ENCODE measurements at places on chromosomes 12 and 14.

GRCh38 chr14:105476097-105476830 lies 1.6 kb downstream of the CRIP2 start:
- DNase-seq, result no peak

DNA sequence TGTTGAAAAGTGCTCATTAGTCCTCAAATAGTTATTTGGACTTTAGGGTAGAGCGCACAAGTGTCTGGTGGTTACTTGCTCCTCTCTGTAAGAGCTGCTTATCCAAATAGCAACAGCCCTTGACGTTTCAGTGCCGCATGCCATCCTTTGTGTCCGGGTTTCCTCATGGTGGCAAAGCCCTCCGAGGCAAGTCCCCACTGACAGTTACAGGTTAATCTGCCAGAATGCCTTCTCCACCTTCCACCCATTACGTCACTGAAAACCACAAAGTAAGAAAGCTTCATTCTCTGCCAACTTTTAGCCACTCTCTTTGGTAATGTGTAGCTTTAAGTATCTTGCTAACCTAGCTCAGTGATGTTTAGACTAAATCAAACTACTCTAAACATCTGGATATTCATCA lies 78.6 kb downstream of the POLR3B start:
- no peak for DNase-seq

DNA sequence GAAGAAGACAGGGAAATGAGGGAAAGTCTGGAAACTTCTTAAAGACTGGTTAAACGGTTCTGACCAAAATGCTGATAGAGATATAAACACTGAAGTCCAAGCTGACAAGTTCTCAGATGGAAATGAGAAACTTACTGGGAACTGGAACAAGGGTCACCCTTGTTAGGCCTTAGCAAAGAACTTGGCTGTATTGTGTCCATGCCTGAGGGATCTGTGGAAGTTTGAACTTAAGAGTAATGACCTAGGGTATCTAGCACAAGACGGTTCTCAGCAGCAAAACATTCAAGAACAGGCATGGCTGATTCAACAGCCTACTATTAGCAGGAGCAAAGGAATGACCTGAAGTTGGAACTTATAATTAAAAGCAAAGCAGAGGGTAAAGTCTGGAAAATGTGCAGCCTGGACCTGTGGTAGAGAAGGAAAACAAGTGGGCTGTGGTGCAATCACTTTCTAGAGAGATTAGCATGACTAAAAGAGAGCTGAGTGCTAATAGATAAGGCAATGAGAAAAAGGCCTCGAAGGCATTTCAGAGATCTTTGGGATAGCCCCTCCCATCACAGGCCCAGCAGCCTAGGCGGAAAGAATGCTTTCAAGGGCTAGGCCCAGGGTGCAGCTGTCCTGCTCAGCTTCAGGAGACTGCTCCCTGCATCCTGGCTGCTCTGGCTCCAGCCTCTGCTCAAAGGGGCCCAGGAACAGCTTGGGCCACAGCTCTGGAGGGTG lies 60.3 kb downstream of the ATP2B1 start:
- DNase-seq, result no peak

DNA sequence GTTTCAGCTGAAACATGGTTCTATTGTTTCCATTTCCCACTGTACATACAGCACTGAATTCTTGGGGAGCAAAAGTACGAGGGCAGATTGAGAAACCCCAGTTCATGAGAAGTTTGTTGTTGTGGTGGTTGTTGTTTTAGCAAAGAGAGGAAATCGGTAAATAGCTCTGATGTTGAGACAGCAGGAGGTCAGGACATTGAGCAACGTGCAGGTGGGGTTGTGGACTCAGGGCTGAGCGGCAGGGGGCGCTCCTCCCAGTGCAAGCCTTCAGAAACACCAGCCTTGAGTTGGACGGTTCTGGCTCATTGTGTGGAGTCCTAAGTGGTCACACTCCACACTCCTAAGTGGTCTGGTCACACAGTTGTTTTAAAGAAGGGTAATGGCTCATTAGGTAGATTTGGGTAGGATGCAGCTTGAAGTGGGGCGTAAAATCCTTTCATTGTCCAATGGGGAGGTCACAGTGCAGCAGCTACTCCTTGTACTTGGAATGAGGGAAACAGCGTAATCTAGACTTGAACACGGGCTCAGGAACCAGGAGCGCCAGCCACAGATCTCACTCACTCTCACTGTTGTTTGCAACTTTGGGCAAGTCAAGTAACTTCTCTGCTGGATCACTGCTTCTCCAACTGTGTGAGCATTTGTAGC lies 14.5 kb upstream of the PWP1 start:
- DNase-seq, result no peak

DNA sequence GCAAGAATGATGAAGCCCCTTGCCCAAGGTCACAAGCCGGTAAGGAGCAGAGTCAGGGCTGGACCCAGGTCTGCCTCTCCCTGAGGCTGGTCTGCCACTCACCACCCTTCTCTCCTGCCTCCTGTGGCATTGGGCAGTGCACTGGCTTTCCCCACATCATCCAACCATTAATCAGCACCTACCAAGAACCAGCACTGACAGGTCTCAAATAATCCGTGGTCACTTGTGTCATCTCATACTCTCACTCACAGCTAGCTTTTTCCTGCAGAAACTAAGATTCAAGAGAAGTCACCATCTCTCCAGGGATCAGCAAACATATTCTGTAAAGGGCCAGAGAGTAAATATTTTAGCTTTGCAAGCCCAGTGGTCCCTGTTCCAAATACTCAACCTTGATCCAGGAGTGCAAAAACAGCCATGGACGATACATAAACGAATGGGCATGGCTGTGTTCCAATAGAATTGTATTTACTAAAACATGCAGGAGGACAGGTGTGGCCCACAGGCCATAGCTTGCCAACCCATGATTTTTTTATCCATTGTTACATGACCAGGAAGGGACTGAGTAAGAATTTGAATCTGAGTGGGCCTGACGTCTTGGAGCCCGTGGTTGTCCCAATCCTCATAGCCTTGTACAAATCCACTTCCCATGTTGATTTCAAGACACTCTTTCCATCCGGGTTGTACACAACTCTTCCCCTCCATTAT lies 374.2 kb downstream of the BCL11B start:
- DNase-seq, result no peak

- DNase-seq, result no peak
Observed at GRCh38 chr14:81952917-81953316, 419.3 kb upstream of the SEL1L start.

DNA sequence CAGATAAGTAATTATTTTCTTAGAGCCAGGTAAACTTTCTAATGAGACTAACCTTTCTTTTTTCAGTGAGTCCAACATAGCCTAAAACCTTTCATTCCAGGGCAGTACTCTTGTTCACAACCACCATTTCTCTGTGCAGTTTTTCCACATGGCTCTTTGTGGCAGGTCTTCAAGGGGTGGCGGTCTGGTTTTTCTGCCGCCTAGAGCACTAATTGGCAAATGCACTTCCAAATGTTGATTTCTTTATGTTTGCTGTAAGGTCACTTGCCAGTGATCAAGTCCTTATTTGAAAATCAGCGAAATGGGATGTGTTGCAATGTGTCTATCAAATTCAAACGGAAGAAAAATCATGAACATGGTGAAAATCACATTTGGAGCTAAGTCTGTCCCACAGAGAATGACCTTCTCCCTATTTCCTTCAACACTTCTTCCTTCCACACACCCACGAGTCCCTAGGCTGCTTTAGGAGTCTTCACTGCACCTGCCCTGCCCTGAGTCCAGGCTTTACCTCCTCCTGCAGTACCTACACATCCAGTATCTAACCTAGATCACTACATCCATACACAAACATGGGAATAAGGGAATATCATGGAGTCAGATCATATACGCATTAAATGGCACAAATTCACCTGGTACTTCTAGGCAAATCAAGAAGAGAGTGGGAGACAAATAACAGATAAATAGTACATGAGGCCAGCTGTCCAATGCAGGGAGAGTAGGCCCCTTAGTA lies 1.9 kb downstream of the SRGAP1 start:
- DNase-seq, result no peak

GRCh38 chr12:98840325-98840724 lies 195.2 kb downstream of the APAF1 start:
- DNase-seq, result no peak

- no peak for DNase-seq
Observed at GRCh38 chr12:106358396-106359241, 1.1 kb downstream of the POLR3B start.

DNA sequence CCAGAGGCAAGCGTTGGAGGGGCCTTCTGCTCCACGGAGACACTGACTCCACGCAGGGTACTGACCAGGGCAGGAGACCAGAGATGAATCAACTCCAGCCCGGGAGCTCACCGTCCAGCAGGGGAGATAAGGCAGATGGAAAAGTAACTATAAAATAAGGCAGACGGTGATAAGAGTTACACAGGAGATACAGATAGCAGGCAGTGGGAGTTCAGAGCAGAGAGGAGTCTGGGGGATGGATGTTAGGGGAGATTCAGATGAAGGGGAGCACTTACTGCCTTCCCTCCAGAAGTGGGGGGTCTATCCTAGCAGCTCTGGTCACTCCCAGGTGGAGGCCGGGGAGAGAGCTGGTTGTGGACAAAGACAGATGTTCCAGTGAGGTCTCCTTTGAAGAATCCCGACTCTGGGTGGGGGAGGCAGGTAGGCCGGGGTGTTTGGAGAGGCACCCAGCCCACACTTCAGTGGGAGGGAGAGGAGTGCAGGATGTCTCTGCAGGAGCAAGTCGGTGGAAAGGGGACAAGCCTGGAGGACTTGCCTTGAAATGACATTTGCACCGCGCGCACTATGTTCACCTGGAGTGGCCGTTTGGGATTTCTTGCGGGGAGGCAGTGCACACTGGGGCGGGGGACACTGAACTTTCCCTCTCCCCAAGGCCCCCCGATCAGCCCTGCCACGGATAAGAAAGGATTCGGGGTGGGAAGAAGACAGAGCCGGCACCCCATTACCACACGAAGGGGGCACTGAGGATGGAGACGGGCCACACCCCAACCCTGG lies 1.2 kb downstream of the PITPNM2 start:
- DNase-seq, result no peak

DNA sequence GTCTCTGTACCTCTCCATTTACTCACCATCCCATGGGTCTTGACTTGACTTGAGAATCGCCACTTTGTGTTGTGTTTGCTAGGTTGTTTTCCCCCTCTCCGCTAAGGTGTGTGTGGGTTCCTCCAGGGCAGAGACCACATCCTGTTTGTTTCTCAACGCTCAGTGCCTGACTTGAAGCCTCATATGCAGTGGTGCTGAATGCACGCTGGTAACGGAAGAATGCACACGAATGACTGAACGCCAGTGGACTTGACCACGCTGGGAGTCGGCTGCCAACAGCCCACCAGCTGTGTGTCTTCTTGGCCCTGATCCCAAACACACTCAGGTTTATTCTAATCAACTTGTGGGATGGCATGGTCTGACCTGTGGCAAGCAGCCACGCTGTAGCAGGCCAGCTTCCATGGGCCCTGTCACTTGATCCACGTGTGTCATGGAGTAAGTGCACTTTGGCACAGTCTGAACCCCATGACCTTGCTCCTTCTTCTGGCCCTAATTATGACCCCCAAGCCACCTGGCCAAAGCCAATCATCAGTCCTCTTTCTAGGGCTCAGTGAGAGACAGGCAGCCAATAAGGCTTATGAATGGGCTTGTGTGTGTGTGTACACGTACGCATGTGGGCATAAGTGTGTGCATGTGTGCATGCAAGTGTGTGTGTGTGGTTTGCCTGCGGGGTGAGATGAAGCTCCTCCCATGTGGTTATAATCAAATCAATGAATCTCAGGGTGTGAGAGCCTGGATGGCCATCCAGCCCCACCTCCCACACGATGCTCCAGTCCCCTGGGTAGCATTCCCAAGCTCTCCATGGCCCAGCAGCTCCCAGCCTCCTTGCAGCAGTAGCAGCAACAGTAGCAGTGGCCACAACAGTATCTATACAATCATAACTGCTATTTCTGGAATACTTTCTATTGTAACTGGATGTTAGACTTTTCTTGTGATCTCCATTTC lies 6.4 kb upstream of the TC2N start:
- DNase-seq, result peak; percentile 78

DNA sequence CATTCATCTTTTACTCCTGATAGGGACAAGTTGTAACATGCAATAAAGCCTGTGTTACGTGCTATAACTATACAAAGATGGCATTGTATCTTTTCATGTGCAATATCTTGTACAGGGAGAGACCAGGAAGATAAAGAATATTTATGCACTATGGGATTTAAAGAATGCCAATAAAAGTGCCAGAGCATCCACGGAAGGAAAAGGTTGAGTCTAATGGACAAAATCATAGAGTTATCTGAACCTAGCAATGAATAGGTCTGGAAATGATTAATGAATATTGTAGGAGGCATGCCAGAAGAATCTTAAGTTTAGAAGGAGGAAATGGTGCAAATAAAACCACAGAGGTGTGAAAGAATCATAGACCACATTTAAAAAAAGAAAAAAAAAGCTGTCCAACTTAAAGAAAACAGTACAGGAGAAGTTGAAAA lies 263.9 kb downstream of the KCNC2 start:
- DNase-seq, result no peak

GRCh38 chr12:108711489-108712164 lies 19.7 kb downstream of the CORO1C start:
- DNase-seq, result no peak

GRCh38 chr14:54574528-54574927 lies 7.6 kb downstream of the SAMD4A start:
- no peak for DNase-seq

DNA sequence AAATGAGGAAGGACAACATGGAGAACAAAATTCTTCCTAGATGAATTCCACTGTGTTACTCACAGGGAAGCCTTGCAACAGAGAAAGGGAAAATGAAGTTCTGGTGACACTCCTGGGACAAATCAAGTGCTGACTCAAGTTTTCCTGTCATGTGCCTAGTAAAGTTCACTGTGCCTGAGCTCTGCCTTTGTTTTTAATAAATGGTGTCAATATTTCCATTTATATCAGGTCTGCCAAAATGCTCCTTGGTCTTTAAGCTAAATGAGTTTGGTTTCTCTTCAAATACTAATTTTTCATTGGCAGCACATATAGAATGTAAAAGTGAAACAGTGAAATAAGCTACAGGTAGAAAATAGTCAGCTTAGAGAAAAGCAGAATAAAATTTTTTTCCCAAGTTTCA lies 33.0 kb downstream of the HIGD1C start:
- no peak for DNase-seq

DNA sequence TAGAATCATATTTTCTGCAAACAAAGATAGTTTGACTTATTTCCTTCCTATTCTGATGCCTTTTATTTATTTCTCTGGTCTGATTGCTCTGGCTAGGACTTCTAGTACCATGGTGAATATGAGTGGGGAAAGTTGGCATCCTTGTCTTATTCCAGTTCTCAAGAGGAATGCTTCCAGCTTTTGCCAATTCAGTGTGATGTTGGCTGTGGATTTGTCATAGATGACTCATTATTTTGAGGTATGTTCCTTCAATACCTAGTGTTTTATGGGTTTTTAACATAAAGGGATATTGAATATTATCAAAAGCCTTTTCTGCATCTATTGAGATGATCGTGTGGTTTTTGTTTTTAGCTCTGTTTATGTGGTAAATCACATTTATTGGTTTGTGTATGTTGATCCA lies 139.4 kb upstream of the CNTN1 start:
- no peak for DNase-seq

GRCh38 chr12:65586796-65587195 lies 237.5 kb upstream of the HMGA2 start:
- no peak for DNase-seq

DNA sequence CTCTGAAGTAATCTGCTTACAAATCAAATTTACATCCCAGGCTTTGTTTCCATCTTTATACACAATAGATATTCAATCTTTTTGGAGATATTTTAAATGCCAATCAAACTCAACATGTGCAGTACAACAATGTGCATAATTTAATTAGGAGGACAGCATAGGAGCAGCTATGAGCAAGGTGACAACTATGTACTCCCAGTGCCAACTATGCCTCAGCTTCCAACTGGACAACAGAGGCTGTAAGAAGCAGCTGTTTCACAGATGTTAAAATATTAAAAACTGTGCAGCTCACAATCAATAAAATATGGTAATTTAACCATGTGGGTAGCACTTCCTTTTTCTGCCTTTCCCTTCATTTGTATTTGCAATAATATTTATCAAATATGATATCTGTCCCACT lies 99.9 kb downstream of the ST8SIA1 start:
- no peak for DNase-seq
